ENCODE measurements at places on chromosomes 1 and 21.

- no peak for DNase-seq
These were observed 17.5 kb upstream of the VSIG8 start for GRCh38 chr1:159879977-159880376.

DNA sequence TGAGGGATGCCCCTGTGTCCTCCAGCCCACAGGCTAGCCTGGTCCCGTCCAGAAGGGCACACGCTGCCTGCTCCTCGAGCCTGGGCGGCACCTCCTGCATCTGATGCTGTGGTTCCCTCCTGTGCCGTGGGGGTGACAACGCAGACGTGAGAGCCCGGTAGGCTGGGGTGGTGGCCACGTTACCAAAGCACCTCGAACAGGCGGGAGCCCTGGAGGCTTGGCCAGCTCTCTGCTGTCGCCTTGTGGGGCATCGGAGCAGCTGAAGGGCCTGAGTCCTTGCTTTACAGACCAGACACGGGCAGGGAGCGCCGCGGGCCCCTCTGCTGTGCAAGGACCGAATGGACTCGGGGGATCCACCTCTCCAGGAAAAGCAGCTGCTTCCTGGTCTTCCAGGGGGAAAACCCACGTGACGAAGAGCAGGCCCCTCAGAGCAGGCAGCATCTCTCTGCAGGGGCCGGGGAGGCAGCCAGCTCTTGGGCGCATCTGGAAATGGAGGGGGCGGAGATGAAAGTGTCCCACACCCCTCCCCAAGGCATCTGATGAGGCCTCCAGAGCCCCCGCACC is 133.3 kb downstream of the NPHP4 start:
- DNase-seq: no peak

GRCh38 chr1:27004471-27005165 is 8.0 kb downstream of the TENT5B start:
- DNase-seq: no peak

DNA sequence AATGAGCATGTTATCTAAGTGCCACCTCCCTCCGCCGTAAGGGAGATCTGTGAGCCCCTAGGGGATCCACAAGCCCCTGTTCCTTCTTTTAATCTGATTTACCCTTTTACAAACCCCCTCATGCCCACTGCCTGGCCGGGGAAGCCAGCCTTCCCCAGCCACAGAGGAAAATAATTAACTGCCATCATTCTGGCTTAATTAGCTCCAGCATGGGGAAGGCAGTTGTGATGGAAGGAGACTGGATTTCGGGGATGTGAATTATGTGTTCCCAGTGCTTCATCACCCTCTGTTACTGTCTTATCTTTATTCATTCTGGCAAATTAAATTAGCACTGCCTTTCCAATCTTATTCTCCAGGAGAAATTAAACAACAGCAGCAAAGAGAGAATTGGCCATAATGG is 135.8 kb downstream of the PTPRU start:
- DNase-seq: no peak

DNA sequence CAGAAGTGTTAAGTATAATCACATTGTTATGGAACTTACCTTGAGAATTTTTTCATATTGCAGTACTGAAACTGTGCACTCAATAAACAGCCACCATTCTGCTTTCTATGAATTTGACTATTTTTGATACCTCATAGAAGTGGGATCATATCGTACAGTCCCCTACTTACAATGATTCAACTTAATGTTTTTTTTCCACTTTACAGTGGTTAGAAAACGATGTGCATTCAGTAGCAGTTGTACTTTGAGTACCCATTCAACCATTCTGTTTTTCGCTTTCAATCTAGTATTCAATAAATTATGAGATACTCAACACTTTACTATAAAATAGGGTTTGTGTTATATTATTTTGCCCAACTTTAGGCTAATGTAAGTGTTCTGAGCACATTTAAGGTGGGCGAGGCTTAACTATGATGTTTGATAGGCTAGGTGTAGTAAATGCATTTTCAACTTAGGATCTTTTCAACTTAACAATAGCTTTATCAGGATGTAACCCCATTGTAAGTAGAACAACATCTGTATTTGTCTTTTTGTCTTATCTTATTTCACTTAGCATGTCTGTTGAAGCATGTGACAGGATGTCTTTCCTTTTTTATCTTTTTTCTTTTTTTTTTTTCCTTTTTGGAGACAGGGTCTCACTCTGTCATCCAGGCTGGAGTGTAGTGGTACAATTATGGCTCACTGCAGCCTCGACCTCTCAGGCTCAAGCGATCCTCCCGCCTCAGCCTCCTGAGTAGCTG is 42.4 kb upstream of the KCNQ4 start:
- no peak for DNase-seq

GRCh38 chr1:77876884-77877283 is 11.5 kb upstream of the NEXN start:
- DNase-seq: no peak

DNA sequence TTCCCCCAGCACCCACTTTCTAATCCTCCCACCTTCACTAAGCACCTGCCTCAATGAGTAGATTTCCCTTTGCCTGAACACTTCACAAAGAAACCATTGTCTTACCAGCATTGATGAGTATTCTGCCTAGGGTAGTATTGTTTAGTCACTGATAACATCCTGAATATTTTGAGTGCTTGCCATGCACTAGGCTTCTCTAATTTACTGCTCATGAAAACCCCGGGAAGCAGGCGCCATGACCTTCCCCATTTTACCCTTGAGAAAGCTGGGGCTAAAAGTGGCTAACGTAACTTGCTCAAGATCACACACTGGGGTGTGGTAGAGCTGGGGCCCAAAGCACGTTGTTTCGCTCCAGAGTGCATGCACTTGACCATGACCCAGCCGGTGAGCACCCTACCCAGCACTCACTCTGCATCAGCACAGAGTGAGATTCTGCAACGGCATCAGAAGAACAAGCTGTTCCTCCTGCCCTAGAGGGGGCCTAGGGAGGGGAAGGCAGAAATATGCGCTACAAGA is 10.6 kb upstream of the F3 start:
- no peak for DNase-seq

DNA sequence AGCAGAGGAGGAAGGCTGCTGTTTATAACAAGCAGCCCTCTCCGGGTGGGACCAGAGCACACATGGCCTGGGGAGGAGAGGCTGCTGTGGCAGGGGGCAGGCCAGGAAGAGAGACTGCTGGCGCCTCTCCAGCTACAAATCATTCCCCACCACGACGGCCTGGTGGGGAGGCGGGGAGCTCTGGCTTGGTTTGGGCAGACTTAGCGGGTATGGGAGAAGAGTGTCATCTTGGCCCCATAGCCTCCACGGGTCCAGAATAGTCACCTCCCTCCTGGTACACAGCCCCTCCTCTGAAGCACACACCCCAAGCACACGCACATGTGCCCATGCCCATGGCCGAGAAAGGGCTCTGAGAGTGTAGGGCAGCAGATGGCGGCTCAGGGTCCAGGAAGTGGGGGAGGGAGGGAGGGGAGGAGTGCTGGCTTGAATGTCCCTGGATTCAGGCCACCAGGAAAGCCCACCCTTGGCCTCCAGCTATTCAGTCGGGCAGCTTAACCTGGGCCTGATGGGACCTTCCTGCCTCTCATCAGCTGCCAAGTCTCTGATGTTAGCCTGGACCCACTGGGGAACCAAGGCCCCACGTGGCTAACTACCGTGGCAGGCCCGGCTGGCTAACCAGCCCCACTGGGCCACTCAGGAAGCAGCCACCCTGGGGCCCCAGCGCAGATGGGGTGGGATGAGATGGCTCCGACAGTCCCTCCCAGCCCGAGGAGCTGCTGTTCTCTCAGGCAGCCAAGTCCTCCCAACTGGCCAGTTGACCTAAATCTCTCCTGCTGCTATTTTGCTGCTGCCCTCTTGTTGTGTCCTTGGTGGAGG is 10.9 kb downstream of the LRP8 start:
- no peak for DNase-seq

Measured in left renal cortex interstitium (tissue), 4 donors.